ENCODE measurements at places on chromosomes 16 and 17.

DNA sequence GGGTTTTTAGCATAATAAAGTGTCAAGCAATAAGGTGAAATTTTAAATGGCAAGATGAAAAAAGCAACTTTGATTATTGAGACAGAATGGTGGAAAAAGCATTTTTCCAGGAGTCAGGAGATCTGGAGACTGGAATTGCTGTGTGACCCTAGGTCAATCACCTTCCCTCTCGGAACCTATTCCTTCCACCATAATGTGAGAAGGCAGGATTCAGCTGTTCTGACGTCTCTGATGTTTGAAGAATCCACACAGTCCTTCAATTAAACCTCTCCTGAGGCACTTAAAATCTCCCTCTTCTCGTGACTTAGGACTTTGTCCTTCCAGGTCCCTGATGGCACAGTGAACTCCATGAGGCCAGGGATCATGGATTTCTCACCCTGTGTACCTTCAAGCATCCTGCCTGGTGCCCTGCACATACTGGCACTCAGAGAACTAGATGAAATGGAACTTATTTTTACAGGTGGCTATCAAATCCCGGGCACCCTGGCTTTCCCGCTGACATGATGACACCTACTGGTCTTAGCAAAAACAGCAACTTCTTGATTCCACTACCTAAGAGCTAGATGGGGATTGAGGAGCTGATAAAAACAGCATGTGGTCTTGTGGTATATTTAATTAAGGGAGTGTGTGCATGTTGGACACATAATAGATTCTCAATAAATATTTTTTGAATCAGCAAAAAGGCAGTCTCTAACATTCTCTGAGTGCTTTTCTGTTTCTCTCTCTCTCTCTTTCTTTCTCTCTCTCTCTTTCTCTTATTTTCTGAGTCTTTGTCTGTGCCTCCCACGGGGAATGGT is 2.3 kb upstream of the CCDC182 start:
- peak; percentile 84 for DNase-seq
- H3K4me3 ChIP-seq, result no peak overlapping the region
- H3K27ac ChIP-seq, result no peak overlapping the region
- no peaks in the 10 kb centered on the region for H3K27me3 ChIP-seq

- no peaks in the 10 kb centered on the region for H3K27me3 ChIP-seq
- peaks cover 20% of the 10 kb centered on the region for H3K4me1 ChIP-seq
- DNase-seq, result no peak
- H3K4me3 ChIP-seq, result no peak overlapping the region
Observed at GRCh38 chr16:70661918-70662641, 15.7 kb downstream of the IL34 start.

- no peak overlapping the region for H3K27ac ChIP-seq
- H3K27me3 ChIP-seq, result no peaks in the 10 kb centered on the region
- DNase-seq, result no peak
- H3K4me3 ChIP-seq, result no peak overlapping the region
- no peaks in the 10 kb centered on the region for H3K36me3 ChIP-seq
Observed at GRCh38 chr17:16888413-16889087, 83.4 kb downstream of the TNFRSF13B start.

- no peaks in the 10 kb centered on the region for H3K36me3 ChIP-seq
Observed at GRCh38 chr16:52871481-52871880, 181.2 kb downstream of the CHD9NB start.

- peak; percentile 72 for DNase-seq
- H3K4me3 ChIP-seq, result no peak overlapping the region
- H3K27ac ChIP-seq, result no peak overlapping the region
- no peaks in the 10 kb centered on the region for H3K36me3 ChIP-seq
Observed at GRCh38 chr17:34703533-34703932, 124.2 kb downstream of the TMEM132E start.

DNA sequence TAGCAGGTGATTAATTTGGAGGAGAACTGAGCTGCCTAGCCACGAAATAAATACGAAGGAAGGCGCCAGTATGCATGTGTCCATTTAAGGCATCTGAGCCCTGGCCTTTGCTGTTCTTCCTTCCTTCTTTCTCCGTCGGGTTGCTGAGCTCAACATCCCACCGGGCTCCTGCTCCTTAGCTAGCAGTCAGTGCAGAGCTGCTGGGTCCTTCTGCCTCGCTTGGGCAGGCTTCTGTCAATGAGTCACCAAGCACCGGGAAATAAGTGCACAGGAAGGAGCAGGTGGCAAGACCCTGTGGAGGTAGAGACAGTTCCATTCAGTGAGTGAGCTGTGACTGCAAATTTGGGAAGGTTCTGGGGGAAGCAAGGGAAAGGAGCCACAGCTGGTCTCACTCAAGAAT is 120.7 kb downstream of the CCDC182 start:
- H3K36me3 ChIP-seq, result peaks cover 38% of the 10 kb centered on the region
- H3K4me3 ChIP-seq, result no peak overlapping the region
- DNase-seq, result no peak
- no peaks in the 10 kb centered on the region for H3K27me3 ChIP-seq

DNA sequence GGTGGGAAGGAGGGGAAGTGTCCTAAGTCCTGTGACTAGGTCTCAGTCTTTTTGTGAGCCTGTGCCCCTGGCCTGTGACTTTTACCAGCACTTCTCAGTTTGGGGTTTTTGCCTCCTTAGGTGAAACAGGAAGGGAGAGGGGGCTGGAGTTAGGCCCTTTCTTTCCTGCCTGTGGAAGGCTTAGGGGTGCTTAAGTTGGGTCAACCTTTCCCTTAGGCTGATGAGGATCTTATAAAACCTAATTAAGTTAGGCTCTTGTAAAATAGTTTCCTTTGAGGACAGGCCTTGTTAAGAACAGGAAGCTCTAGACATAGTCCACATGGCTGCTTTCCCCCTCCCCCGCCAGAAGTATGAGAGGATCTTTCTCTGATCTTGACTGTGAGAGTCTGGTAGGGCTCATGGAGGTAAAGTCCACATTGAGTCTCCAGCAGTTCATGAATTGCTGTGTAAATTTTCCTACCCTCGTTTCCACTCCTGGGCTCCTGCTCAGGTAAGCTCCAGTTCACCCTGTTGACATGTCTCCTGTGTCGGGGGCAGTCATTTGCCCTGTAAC is 17.0 kb upstream of the DNASE1 start:
- no peak for DNase-seq
- peaks cover 4% of the 10 kb centered on the region for H3K4me1 ChIP-seq
- no peaks in the 10 kb centered on the region for H3K27me3 ChIP-seq
- peaks cover 22% of the 10 kb centered on the region for H3K36me3 ChIP-seq

DNA sequence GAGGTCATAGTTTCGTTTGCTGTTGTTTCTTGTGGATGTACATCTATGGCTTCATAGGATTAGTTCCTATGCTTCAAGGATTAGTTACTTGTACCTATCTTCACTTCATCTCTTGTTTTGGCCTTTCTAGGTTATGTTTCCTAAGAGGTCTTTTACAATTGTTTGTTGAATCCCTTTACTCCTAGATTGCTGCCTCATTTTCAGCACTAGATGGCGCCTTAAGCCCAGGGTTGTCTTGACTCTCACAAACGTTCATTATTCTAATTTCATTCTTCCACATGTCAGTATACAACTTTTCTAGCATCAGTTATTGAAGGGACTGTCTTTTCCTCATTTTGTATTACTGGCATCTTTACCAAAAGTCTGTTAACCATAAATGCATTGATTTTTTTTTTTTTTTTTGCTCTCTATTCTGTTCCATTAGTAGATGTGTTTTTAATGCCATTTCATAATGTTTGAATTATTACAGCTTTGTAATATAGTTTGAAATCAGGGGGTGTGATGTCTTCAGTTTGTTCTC is 45.0 kb upstream of the NACA2 start:
- H3K4me1 ChIP-seq, result no peaks in the 10 kb centered on the region
- no peak overlapping the region for H3K4me3 ChIP-seq
- no peak overlapping the region for H3K27ac ChIP-seq
- DNase-seq, result no peak

- H3K27ac ChIP-seq, result no peak overlapping the region
- H3K27me3 ChIP-seq, result no peaks in the 10 kb centered on the region
- H3K4me1 ChIP-seq, result peaks cover 8% of the 10 kb centered on the region
- H3K4me3 ChIP-seq, result no peak overlapping the region
Observed at GRCh38 chr17:40978575-40979151, 5.5 kb downstream of the KRT40 start.

DNA sequence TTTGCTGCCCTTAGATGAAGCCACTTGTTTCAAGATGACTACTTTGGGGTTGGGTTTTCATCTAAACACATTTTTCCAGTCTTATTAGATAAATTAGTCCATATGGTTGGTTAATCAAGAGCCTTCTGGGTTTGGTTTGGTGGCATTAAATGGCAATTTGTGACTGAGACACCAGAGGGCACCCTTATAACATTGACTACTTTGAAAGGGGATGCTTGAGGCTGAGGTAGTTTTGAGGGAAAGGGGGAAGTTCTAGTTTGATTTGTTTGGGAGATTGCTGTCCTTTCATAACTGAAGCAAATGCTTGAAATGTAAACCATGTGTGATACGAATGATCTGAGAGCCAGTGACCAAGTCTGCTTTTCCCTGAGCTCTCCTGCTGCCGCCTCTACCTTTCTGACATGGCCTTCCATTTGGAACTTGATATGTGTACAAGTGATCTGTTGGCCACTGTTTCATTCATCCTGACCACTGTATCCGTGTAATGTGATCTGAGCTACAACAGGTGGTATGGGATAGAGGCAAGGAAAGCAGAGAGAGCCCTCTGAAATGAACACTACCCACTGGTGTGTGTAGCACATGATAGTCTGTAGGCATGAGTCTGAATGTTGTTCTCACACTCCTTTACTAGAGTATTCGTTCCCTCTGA is 5.8 kb upstream of the RARA start:
- DNase-seq, result peak; percentile 64
- H3K27me3 ChIP-seq, result no peaks in the 10 kb centered on the region
- peaks cover 3% of the 10 kb centered on the region for H3K36me3 ChIP-seq
- H3K4me3 ChIP-seq, result no peak overlapping the region

- no peaks in the 10 kb centered on the region for H3K4me1 ChIP-seq
- no peak overlapping the region for H3K27ac ChIP-seq
- H3K4me3 ChIP-seq, result no peak overlapping the region
- no peaks in the 10 kb centered on the region for H3K36me3 ChIP-seq
- H3K27me3 ChIP-seq, result no peaks in the 10 kb centered on the region
- DNase-seq, result no peak
Observed at GRCh38 chr17:65896889-65897288, 295.0 kb downstream of the CEP112 start.

DNA sequence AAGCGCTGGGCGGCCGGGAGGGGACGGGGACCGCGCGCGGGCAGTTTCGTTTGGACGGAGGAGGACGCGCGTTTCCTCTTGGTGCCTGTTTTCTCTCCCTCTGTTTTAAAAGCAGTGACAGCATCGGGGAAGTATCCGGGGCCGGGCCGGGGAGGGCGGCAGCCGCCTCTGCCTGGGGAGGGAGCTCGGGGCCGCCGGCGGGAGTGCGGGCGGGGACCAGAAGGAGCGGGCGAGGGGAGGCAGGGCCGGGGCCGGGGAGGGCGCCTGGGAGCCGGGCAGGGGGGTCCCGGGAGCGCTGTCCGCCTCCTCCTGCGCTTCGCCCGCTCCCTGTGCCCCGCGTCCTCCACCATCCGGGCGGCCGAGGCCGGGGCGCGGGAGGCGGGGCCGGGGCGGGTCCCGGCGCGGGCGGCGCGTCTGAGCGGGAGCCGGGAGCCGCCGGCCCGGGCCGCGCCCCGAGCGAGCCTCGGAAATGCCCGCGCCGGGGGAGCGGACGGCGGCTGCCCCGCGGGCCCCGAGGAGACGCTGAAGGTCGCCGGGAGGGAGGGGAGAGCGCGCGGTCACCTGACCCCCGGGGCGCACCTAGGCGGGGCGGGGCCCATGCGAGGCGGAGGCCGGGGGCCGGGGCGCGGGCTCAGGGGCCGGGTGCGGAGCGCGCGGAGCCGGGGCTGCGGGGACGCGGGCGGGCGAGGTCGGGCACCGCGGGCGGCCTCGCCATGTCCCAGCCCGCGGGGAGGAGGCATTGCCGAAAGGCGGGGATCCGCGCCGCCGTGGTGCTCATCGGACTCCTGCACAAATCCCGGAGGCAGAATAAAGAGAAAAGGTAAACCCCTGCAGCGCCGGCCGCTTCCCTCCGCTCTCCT is 57.3 kb downstream of the RAP1GAP2 start:
- H3K36me3 ChIP-seq, result no peaks in the 10 kb centered on the region
- peaks cover 26% of the 10 kb centered on the region for H3K4me1 ChIP-seq
- H3K4me3 ChIP-seq, result peak overlapping the region; percentile 27

DNA sequence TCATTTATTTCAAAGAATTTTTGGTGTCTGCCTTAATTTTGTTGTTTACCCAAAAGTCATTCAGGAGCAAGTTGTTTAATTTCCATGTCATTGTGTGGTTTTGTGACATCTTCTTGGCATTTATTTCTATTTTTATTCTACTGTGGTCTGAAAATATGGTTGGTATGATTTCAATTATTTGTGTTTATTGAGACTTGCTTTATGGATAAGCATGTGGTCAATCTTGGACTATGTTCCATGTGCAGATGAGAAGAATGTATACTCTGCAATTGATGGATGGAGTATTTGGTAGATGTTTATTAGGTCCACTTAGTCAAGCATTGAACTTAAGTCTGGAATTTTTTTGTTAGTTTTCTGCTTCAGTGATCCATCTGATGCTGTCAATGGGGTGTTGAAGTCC is 383.0 kb downstream of the PMP22 start:
- H3K27me3 ChIP-seq, result no peaks in the 10 kb centered on the region
- no peak overlapping the region for H3K27ac ChIP-seq
- H3K4me3 ChIP-seq, result no peak overlapping the region
- H3K36me3 ChIP-seq, result no peaks in the 10 kb centered on the region
- no peaks in the 10 kb centered on the region for H3K4me1 ChIP-seq
- no peak for DNase-seq

DNA sequence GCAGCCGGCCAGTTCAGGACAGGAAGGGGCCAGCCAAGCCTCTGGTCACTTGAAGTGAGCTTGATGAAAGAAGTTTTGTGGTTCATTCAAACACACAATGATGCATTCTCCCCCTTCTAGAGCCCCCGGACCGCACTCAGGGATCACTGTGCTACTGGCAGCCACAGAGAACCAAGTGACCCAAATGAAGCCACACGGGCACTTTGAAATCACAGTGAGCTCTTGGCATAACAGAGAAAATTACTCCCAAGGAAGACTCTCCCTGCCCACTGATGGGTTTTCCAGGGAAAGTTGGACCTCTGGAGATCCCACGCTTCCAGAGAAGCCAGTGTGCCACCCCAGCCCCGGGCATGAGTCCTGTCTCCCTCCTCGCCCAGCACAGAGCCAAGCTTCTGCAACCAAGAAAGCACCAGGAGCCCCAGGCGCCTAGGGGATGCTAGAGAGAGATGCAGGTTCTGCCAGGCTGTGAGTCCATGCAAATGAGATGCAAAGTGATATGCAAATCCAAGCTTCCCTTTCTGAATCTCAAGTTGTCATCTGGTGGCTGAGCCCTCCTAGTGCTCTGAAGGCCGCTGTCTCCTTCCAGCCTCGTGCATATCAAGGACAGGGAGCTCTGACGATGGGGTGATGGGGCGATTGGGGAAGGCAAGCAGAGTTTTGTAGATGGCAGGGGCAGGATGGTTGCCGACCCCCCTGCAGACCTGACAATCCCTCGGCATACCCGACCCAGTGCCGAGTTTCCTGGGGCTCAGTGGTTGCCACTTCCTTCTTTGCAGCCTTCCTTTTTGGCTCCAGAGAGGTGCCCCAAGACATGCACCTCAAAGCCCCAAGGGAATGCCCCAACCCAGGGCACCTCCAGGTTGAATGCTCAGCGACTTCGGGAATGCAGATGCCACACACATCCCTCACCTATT is 59.7 kb upstream of the TNRC6C start:
- no peaks in the 10 kb centered on the region for H3K36me3 ChIP-seq
- H3K4me3 ChIP-seq, result no peak overlapping the region
- H3K27ac ChIP-seq, result no peak overlapping the region
- peaks cover 20% of the 10 kb centered on the region for H3K4me1 ChIP-seq
- DNase-seq, result no peak
